ENCODE measurements at places on chromosomes 11 and 22.

- peak; percentile 81 for DNase-seq
Measured at GRCh38 chr11:119373921-119374631, 7.4 kb downstream of the USP2 start.

DNA sequence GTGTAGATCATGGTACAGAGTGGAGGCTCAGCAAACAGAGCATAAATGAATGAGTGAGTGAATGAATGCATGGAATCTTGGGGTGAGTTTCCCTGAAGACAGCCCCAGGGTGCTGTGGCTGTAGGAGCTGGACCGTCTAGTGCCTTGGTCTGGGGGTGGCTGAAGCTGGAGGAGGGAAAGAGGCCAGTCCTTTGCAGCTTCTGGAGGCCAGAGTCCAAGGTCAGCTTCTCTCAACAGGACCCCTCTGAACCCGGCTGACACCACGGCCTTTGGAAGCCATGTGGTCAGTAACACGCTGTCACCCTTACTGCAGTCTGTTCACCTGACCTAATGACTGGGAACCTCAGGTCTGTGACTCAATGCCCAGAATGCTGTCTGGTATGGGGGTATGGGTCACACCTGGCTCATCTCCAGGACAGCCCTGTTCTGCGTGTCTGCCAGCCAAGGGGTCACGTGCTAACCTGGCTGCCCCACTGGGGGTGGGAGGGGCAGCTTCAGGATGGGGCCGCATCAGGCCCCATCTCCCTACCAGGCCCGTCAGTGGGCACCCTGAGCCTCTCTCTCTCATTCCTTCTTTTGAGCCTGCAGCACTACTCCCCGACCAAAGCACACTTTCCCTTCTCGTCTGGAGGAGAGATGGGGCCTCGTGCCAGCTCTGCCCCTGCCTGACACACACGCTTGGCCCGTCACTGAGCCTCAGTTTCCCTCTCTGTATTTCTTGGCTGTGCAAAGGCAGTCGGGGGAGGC is 24.1 kb upstream of the CHKA start:
- no peak for DNase-seq

- no peak for DNase-seq
Measured at GRCh38 chr22:34622602-34623001, 443.4 kb upstream of the ISX start.

GRCh38 chr11:77421041-77421723 is 52.7 kb downstream of the PAK1 start:
- DNase-seq, result no peak

DNA sequence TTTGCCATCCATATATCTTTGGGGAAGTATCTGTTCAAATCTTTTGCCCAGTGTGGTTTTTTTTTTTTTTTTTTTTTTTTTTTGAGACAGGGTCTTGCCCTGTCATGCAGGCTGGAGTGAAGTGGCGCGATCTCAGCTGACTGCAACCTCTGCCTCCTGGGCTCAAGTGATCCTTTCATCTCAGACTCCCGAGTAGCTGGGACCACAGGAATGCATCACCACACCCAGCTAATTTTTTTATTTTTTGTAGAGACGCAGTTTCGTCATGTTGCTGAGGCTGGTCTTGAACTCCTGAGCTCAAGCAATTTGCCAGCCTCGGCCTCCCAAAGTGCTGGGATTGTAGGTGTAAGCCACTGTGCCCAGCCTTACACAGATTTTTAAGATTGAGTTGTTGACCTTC is 4.8 kb upstream of the FAM118A start:
- DNase-seq, result no peak

GRCh38 chr11:128732471-128733277 is 38.8 kb downstream of the FLI1 start:
- DNase-seq, result no peak

GRCh38 chr22:39114112-39114511 is 17.1 kb downstream of the APOBEC3H start:
- no peak for DNase-seq

DNA sequence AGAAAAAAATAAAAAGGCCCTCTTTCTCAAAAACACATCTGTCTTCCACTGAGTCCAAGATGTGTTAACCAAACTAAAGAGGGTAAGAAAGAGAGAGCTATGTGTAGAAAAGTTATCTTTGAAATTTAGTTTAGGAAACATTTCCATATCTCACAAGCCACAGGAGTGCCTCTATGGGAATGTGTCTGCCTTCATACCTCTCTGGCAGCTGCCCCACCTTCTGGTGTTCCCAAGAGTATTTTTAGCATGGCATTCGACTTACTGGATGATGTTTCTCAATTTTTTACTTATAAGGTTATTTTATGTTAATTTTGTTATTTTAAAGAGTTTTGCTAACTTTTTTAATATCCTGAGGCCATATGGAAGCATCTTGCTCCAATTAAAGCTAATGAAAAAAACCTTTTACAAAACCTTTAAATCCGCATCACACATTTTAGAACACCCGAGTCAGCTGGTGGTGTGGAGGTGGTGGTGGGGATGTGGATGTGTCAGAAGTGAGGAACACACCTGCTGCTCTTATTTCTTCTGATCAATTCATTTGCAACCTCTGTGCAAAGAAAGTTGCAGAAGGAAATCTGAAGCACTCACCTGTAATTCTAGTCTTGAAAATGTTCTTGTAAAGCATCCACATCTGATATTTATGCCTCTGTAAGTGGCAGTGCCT is 112.2 kb downstream of the NCAM1 start:
- no peak for DNase-seq

DNA sequence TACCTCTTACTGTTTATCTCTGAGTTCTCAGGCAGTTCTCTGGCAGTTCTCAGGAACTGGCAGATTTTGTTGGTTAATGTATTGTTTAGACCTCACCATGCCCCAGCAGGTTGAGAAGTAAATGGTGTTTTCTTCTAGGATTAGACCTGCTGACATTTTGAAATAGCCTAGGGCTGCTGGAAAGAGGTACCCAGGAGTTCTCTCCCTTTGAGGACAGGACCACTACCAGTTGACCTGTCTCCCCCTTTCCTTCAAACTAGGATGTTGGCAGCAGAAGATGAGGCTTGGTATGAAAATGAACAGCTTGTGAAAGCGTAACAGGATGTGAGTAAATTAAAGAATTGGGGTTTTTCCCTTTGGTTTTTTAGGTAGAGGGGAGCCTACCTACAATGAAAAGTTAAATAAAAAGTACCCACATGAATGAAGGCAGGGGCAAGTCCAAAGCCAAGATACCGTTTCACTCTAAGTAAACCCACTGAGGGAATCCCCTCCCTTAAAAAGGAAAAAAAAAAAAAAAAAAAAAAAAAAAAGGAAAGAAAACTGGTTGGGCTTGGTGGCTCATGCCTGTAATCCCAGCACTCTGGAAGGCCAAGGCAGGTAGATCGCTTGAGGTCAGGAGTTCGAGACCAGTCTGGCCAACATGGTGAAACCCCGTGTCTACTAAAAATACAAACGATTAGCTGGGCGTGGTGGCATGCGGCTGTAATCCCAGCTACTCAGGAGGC is 96.2 kb downstream of the PDHX start:
- DNase-seq, result no peak

- DNase-seq, result no peak
Measured at GRCh38 chr11:60942219-60942618, 9.8 kb downstream of the SLC15A3 start.

DNA sequence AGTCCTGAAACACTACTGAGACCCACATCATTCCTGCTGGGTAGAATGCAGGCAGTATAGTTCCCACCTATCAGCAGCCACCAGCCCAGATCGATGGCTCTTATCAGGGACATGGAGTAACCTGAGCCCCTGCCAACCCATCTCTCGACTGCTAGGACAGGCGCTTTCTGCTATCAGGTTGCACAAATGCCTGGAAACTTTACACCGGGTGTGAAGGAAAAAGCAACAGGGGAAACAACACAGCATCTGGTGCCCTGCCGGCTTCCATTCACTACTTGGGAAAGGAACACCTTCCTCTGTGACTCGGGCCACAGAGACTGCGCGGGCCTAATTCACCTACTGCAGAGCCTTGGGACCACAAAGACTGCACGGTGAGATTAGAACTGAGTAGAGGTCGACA is 18.5 kb downstream of the RBFOX2 start:
- DNase-seq, result no peak

- no peak for DNase-seq
Measured at GRCh38 chr11:44274404-44274803, 35.5 kb downstream of the ALX4 start.

DNA sequence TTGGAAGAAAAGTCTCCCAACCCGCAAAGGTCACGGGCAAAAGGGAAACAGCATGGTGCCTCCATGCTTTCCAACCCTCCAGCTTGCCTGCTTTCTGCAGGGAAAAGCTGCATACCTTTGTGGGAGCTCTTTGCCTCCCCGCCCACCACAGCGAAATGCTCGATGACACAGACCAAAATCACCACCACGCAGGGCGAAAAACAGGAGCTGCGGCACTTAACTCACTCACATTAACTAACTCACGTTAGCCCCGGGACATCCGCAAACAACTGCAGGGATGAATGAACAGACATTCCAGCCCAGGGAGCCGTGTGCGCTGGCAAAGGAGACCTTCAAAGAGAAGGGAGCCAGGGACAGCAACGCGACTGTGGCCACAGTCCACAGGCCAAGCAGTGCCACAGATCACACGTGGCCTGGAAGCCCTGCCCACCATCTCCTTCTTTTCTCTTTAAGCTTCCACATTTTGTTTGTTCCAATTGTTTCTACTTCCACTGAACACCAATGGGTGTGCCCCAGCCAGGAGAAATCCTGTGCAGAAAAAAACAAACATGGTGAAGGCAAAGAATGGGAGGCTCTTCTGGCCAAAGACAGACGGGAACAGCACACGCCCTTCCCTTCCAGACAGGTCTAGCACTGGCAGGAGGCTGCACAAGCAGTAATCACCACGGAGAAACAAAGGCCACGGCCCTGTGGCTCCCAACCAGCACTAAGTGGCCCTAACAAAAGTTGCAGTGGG is 39.3 kb downstream of the DUSP8 start:
- peak; percentile 32 for DNase-seq

DNA sequence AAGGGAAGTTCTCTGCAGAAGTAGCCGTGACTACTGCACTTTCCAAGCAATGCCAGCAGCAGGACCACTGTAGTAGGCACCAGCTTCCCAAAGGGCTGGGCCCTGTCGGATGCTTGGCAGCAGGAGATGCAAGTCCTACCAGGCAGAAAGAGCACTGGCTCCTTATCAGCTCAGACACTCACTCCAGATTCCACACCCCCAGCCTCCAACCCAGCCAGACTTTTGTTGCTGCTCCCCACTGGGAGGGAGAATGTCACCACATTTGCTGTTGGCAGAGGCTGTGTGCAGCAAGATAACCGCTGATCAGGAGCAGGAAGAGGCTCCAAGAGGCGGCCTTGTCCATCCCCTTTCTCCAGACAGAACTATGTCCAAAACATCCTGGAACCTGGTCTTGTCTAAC is 118.7 kb downstream of the C11orf58 start:
- peak; percentile 53 for DNase-seq

DNA sequence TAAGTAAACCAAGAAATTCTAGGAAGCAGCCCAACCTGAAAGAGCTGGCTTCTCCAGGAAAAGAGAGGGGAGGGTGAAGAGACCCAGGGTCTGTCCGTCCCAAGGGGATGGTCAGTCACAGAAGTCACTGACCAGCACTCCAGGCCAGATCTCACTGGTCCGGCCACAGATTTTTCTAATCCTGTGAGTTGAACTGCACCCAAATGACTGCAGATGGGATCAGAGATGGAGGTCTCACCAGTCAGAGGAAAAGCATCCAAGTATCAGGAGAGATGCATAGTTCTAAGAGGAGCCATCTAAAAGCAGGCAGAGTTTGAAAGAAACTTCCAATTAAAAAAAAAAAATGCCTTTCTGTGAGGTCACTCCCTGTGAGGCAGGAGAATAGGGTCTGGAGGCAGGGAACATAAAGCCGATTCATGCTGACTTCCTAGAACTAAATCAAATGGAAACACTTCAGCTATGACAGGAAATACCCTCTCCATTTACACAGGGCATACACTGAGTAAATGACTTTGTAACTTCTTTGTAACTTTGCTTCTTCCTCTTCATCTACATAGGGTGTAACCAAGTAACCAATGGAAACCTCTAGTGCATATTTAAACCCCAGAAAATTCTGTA is 144.5 kb downstream of the CCDC34 start:
- DNase-seq, result no peak

GRCh38 chr11:119730789-119731386 is 1.9 kb upstream of the NECTIN1 start:
- no peak for DNase-seq

- DNase-seq, result no peak
Measured at GRCh38 chr11:26470992-26471391, 101.1 kb downstream of the MUC15 start.

- DNase-seq, result no peak
Measured at GRCh38 chr11:56950510-56950909, 38.2 kb upstream of the OR5AK2 start.

DNA sequence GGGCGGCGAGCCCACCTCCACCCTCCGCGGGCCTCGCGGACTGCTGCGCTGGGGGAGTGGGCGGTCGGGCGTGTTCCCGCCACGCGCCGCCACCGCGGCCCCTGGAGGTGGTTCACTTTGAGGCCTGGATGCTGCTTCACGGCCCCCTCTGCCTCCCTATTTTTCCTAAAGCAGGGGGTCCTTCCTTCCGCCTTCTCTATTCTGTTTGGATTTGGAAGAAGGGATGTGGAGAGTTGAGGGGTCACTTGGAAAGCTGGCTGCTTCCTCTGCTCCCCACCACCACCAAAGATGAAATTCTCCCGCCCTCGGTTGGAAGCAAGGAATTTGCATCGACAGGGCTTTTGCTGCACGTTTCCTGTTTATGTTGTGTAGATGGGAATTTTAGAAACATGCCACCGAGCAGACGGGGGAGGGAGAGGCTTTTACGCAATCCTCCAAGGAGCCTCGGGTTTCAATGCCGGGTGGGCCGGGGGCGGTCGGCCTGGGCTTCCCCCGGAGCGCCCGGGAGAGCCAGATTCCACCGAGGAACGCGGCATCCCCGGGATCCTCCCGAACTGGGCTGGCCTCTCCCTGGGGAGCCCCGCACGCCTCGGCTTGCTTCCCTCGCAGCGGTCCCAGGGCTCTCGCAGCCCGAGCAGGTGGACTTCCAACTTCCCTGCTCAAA is 403 bp upstream of the SBF2 start:
- peak; percentile 58 for DNase-seq

DNA sequence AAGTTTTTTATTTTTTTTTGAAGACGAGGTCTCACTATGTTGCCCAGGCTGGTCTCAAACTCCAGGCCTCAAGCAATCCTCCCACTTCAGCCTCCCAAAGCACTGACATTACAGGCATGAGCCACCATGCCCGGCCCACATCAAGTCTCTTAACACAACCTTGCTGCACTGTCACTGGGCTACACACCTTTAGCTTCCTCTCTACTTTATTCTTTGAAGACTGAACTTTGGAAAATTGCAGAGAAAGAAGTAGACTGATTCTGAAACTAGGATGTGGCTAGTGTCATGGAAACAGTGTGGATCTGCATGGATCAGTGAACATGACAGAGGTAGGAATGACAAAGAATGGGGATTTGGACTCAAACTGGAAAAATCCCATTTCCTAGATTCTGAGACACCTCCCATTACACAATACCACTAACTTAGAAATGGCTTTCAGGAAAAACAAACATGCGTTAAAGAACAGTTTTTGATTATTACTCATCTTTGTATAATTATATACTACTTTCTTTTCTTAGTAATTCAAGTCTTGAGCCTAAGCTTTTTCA is 99.6 kb upstream of the SPON1 start:
- no peak for DNase-seq

- DNase-seq, result no peak
Measured at GRCh38 chr11:109350091-109350490, 71.9 kb upstream of the C11orf87 start.

All from Right ventricle myocardium superior (tissue), 1 donor.